ENCODE measurements at places on chromosomes 2 and 18. TPM values are rescaled to one million over a fixed set of nuclear protein-coding genes. Genes with fewer than 3 reads are reported as not detected.

The CFC1 gene
- not detected for total RNA-seq

The ARHGAP25 gene
- 74.7 TPM for total RNA-seq

The UPP2 gene
- total RNA-seq: not detected

GRCh38 chr2:209398463-209398862 is 25.4 kb upstream of the MAP2 start:
- no peaks in the 10 kb centered on the region for H3K36me3 ChIP-seq
- no peaks in the 10 kb centered on the region for H3K27me3 ChIP-seq
- no peaks in the 10 kb centered on the region for H3K4me1 ChIP-seq
- H3K4me3 ChIP-seq: no peak overlapping the region
- H3K27ac ChIP-seq: no peak overlapping the region

GRCh38 chr2:84022810-84023431 is 436.2 kb downstream of the SUCLG1 start:
- H3K27me3 ChIP-seq: no peaks in the 10 kb centered on the region
- DNase-seq: no peak
- H3K4me1 ChIP-seq: no peaks in the 10 kb centered on the region
- H3K36me3 ChIP-seq: no peaks in the 10 kb centered on the region

- no peak overlapping the region for H3K4me3 ChIP-seq
- DNase-seq: peak; percentile 35
- no peaks in the 10 kb centered on the region for H3K36me3 ChIP-seq
- H3K27me3 ChIP-seq: peaks cover 48% of the 10 kb centered on the region
Measured at GRCh38 chr2:218962859-218963492, 3.5 kb downstream of the CDK5R2 start.

DNA sequence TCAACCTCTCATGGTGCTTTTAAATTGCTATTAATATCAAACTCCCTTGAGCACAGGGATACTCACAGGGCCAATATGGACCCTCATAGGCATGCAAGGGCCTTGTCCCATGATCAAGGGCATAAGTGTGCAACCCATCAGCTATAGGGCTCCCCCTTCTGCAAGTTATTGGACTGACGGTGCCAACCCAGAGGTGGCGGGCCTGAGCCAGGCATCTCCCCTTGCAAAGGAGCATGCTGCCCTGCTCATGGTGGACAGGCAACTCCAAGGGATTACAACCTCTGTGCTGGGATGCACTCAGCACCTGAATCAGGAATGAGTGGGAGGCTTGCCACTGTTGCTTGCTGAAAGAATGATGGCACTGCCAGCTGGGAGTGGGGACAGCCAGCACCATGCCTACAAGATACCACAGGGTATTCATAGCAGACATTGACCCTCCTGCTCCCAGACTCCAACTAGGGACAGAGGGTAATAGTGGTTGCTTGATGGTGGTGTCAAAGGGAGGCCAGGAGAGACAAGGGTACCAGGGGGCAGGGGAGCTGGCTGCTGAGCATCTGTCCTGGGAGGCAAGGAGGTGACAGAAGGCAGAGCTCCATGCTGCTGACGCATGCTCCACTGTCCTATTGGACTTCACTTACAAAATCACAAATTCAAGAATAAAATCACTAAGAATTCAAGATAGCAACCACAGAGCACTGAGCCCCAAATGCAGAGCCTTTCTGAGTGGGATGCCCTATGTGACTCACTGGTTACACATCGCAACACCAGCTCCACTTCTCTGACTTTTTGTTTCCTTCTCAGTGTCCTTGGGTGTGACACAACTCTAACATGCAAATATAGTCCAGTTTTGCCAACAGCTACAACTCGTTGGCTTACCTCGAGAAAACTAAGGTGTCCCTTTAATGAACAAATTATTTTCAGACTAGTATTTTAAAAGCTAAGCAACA is 157.1 kb upstream of the CCDC150 start:
- no peak overlapping the region for H3K27ac ChIP-seq
- no peak overlapping the region for H3K4me3 ChIP-seq
- DNase-seq: no peak
